ENCODE measurements at places on chromosomes 4 and X.

DNA sequence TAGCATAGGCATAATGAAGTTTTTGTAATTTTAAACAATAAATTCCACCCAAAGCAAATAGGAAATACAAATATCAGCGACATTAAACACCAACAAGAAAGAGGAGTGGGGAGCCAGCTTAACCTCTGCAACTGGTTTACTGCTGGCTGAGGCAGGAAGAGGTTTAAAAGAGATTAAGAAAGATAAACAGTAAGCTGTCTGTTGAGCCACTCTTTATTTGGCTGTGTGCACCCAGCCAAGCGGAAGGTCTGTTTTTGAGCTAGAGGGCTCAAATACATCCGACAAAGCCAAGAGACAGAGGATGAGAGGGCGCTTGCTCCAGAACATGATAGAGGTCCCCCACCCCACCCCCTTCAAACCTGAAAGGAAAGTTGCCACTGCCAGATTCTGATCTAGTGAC, 191.4 kb downstream of the MGST2 start:
- peak; percentile 92 for DNase-seq

DNA sequence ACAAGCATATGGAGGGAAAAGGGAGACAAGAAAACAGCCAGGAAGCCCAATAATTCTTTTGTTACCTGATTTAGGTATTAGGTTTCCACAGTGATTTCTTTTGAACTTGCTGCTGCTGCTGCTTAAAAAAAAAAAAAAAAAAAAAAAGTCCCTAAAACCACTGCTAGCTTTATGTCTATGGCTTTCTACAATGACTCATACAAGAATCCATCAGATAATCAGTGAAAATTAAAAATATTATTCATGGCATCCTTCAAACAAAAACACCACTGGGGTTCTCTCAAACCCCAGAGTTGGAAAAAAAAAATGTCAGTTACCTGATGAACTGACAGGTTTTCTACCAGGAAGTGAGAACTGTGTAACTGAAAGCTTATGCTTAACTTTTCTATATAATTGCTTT, 14.3 kb downstream of the EPHA5 start:
- DNase-seq = no peak

DNA sequence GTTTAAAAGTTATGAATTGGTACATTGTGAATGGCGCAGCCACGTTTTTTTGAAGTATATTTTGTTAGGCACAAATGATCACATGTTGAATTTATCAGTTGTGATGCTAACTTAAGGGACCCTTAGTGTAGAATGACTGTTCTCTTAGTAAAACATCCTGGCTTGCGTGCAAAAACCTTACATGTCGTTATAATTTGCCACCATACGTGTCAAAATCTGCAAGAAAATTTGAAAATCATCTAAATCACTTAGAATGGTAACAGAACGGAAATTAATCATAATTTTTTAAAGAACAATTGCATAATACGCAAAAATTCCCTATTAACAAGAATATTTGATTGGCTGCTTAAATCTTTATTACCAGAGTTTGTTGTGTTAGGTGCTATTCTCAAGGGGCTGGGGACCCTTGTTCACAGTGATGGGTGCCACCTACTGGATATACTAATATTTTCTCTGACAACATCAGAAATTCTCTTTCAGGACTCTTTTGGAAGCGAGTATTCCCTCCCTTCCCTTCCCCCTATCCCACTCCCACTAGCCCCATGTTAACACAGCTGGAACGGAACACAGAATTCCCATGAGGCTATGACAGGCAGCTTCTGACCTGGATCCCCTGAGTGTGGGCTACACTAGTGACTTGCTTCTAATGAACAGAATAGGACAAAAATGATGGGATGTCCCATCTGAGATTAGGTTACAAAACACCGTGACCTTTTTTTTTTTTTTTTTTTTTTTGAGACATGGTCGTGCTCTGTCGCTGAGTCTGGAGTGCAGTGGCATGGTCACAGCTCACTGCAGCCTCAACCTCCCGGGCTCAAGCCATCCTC, 71.8 kb downstream of the SUPT20HL2 start:
- peak; percentile 64 for DNase-seq

- DNase-seq = no peak
Measured at GRCh38 chr4:74395633-74396032, 30.7 kb downstream of the EREG start.

- DNase-seq = no peak
Measured at GRCh38 chr4:6282314-6282771, 12.7 kb downstream of the WFS1 start.

DNA sequence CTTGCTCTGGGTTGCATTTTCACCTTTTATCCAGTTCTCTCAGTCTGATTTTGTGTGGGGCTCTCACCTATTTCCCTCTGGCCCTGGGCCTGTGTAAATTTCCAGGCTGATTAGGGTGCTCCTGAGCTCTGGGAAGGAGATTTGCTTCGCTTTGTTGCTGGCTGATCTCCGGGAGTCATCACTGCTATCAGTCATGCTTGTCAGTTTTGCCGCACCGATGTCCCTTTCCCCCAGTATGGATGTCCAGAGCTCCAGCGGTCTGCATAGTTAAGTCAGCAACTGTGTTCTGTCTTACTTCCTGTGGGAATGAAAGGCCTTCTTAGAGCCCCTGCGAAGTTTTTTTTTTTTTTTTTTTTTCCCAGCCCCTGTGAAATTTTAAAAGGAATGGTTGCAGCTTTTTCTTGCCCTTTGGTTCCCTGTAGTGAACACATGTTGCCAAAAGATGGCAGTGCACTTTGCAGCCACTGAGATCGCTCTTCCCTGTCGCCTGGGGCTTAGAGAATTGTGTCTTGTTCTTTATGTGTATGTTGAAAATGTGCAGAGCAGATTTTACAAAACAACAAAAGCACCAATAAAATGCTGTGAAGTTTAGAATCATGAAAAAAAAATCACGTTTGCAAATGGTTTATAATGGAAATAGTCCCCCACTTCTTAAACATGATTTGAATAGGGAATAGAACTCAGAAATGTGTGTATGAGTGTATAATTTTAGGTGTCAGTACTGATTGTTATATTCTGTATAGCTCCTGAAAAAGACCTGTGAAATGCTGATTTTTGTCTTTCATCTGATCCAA, 109.1 kb upstream of the SLC4A4 start:
- DNase-seq = peak; percentile 38

GRCh38 chr4:52010986-52011385, 9.2 kb downstream of the LRRC66 start:
- DNase-seq = no peak

DNA sequence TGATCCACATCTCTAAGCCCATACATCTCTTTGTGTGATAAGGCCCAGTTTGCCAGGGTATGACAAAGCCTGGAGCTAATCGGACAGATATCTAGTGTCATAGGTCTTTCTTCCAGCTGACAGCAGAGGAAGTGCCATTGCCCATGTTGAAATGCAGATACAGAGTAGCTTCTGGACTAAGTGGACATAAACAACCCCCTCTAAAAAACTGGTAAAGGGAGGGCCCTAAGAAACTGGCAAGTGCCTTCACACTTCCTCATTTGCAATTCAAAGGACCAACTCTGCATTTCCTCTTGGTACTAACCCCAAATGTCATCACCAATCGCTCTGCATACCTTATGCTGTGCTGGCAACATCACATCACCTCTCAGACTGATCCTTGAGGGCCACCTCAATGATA, 20.8 kb downstream of the ARHGEF6 start:
- DNase-seq = no peak

DNA sequence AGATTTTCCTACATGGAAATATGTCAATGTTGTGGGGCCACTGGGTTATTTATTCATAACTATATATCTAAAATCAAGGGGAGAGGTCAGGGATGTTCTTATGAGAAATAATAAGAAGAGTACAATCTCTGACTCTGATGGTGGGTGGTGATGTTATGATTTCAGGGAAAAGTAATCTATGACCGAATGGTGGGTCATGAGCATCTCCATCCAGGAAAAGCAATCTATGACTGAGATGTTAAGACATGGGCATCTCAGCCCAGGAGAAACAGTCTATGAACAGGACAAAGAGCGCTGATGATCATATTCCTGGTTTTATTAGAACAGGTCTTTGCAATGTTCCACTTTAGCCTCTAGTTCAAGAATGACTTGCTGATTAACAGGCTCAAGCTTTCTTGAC, 137.1 kb downstream of the ARSF start:
- DNase-seq = no peak

DNA sequence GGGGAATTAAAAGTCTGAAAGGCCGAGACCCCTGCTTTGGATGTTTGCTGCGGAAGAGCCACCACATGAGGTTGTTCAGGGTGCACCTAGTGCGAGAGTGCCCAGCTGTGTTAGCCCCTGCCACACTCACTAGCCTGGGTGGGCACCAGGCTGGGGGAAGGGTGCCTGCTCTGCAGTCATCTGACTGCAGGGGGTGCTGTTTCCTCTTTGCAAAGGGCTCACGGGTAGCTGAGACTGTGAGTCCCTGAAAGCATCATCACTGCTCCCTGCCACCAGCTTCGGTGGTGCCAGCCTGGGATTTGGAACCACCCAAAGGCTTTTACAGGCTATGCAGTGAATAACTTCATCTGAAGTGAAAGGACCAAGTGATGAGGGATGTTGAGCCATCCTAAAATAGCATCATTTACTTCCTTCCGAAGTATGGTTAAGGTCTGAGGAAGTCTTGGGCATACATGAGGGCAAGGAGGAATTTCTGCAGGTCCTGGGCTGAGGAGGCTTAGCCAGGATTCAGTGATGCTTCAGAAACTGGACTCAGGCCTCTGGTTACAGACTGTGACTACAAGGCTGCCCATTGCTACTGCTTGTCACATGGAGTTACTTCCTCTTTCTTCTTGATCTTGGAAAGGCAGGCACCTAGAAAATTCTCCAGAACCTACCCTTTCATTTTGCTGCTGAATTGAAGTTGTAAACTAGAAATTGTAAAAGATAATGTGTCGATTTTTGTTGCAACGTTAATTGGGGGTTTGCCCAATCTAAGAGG, 293.2 kb upstream of the PRPS2 start:
- DNase-seq = peak; percentile 31

- DNase-seq = peak; percentile 58
Measured at GRCh38 chr4:180909279-180909678, 1333.9 kb upstream of the TENM3 start.

- no peak for DNase-seq
Measured at GRCh38 chr4:169934794-169935429, 91.3 kb downstream of the MFAP3L start.

DNA sequence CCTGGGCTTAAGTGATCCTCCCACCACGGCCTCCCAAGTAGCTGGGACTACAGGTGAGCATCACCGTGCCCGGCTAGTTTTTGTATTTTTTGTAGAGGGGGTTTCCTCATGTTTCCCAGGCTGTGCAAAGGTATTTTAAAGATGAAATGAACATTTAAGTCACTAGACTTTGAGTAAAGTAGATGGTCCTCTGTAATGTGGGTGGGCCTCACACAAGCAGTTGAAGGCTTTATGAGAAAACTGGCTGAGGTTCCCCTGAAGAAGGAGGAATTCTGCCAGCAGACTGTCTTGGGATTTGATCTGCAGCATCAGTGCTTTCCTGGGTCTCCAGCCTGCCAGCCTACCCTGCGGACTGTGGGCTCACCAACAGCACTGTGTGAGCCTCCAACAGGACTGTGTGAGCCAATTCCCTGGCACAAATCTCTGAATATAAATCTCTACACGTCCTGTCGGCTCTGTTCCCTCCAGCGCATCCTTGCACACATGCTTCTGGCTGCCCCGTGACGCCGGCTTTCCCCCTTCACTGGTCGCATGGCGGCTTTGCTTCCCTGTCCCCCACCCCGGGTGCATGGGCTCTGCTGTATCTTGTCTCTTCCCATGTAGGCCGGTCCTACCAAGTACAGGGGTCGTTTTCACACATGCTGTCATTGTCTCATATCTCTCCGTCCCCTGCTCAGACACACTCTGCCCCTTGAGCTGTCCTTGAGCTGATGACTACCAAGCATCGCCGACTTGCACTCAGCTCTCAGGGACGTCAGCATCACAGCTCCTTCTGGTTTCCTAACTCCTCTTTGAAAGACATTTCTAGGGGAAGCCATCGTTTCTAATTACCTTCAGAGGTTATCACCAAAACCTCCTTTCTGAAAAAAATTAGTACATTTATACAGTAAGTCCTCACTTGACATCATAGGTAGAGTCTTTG, 46.4 kb downstream of the RWDD4 start:
- no peak for DNase-seq

- DNase-seq = no peak
Measured at GRCh38 chrX:47706575-47706974, 47.6 kb upstream of the UXT start.

GRCh38 chrX:1661048-1661921, 46.4 kb downstream of the ASMT start:
- peak; percentile 68 for DNase-seq

GRCh38 chr4:47705326-47705981, 132.4 kb downstream of the CORIN start:
- peak; percentile 67 for DNase-seq

DNA sequence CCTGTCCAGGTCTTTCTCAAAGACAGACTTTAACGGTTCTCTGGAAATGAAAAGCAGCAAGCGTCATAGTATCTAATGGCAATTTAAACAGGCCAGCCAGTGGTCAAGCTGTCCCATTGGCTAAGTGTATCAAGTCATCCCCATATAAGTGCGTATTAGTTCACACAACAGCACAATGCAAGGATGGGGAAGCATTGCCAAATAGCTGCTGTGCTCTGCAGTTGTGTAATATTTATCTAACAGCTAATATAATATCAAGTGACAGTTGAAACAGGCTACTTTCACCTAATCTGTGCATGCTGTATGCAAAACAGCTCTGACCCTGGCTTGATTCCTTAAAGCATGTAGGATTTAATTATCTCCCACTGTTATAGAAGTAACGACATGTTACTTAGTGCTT, 134.8 kb upstream of the PPARGC1A start:
- DNase-seq = no peak

- no peak for DNase-seq
Measured at GRCh38 chr4:48079972-48080391, 54.1 kb downstream of the TXK start.

GRCh38 chr4:110411574-110412011, 64.4 kb upstream of the ENPEP start:
- peak; percentile 8 for DNase-seq

DNA sequence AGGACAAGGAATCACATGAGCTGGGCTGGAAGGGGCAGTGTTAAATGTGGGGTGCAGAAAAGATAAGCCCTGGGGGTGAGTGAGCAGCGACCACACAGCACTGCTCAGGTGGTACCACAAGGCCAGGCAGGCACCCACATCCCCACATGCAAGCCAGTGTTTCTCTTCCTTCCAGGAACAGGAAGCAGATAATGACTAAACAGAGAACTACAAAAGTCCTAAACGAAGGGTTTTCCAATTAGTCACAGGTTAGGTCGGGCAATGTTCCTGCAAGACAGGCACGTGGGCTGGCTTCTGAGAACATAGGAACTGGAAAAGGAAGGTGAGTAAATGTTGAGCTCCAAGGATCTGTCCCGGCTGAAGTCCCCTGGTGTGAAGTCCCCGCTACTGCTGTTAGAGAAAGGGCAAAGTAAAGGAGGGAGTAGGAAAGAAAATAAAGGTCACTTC, 19.5 kb downstream of the RELL1 start:
- DNase-seq = no peak

DNA sequence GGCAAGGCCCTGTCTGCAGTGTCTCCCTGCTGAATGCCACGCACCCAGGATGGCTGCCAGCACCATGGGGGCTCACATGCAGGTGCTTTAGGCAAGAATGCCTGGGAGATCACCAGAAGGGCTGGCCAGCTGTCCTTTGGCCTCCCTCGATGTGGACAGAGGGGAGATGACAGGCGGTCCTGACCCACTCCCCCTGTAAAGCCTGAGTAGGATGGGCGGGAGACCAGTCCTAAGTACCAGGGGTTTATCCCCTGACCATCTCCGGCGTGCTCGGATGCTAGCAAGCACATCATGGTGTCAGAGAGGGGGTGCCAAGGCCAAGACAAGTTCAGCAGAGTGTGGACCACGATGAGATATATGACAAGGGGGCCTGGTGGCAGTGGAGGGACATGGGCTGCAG, 5.3 kb downstream of the PDZD4 start:
- DNase-seq = no peak
